ENCODE measurements at places on chromosomes 16 and 17.

GRCh38 chr17:32276171-32276601 lies 10.6 kb downstream of the RHBDL3 start:
- DNase-seq: no peak

- DNase-seq: no peak
Measured at GRCh38 chr16:75909746-75910145, 183.5 kb upstream of the CPHXL start.

GRCh38 chr17:79043191-79043930 lies 19.4 kb downstream of the C1QTNF1 start:
- no peak for DNase-seq

- DNase-seq: no peak
Measured at GRCh38 chr17:32882734-32883133, 5.8 kb upstream of the MYO1D start.

DNA sequence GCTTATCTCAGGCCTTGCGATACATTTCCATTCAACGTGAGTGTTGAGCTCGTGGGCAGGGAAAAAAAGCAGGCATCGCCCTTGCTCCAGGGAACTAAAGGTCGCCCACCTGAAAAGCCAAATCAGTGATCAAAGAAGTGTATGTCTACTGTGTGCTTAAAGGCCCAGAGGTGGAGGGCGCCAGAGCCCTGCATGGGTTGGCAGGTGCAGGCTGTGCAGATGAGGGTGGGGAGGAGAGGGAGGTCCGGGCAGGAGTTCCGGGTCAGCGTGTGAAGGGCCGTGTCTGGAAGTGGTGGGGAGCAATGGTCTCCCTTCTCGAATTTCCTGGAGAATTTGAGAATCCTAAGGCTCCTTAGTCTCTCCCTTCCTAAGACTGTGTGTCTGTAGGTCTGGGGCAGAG lies 7.2 kb downstream of the ADAM11 start:
- DNase-seq: no peak

- DNase-seq: no peak
Measured at GRCh38 chr17:73983621-73984400, 219.7 kb upstream of the RPL38 start.

DNA sequence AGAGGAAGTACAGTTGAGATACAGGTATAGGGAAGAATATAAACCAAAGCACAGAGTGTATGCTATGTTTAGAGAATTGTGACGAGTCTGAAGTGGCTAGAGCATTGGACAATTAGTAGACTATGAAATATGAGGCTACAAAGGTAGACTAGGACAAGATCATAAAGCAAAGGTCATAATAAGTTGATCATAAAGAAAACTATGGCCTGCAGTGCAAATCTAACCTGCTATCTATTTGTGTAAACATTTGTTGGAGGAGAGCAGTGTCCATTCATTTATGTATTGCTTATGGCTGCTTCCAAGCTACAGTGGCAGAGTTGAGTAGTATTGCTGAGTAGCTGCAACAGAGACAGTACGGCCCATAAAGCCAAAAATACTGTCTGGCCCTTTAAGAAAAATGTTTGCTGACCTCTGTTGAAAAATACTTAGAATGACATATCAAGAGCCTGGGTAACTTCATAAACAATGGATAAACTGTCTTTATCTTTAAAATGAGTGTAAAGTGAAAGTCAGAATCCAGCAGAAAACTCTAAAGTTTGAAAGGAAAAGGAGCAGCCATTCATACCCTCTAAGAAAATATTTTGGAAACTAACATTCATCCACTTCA lies 14.5 kb upstream of the OR1E2 start:
- DNase-seq: no peak

All from lung (tissue), 17 donors.